ENCODE measurements at places on chromosomes 13 and 19.

DNA sequence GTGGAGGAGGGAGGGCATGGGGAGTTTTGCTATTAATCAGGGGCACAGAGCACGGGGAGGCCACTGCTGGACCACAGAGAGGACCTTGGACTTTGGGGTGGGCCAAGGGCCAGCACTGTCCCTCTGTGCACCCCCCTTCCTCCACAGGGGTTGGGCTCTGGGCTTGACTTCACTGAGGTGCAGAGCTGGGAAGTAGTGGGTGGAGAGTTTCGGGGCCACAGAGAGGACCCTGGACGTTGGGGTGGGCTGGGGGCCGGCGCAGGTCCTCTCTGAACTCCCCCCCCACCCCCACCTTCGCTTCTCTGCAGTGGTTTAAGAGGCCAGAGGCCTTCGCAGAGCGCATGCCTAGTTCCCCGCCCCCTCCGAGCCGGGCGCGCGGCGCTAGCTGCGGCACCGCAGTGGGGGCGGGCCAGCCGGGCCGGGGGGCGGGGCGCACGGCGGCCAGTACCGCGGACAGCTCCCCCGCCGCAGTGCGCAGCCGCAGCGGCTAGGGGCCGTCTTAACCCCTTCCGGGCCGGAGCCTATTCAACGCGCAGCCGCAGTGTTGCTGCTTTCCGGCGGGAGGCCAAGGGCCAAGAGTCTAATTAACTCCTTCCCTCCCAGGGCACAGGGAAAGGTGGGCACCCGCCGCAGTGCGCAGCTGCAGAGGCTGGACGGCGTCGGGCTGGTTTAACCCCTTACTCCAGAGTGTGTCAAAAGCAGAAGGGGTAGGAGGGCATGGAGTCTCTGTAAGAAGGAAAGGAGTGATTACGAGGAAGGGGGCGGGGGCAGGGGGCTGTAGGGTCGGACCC is 3.7 kb downstream of the KCNC3 start:
- DNase-seq = no peak

GRCh38 chr13:26440111-26440510 is 117.4 kb upstream of the WASF3 start:
- no peak for DNase-seq

GRCh38 chr13:80262051-80262695 is 78.8 kb downstream of the SPRY2 start:
- DNase-seq = no peak

DNA sequence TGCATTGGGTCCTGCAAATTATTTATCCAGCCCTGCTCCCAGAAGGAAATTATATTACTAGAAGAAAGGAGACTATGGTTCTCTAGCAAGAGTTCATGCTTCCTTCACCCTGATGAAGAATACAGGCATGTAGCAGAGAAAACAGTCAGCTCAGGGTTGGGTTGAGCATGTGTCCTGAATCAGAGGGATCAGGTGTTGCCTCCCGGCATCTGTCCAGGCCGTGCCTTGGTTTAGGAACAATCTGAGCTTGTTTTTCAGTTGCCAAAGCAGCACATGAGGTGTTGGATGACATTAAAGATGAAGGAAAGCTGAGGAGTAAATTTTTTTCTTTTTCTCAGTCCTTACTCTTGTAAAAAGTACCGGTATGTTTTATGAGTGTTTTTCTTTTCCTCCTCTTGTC is 62.0 kb downstream of the KL start:
- no peak for DNase-seq

GRCh38 chr19:35908010-35908441 is at the start of gene TYROBP:
TSS of gene TYROBP (minus strand) at chr19:35908295. CDS start at chr19:35908228, 67 bp downstream.
- no peak for DNase-seq

GRCh38 chr13:113186061-113186900 is 22.2 kb downstream of the PCID2 start:
- DNase-seq = no peak

- no peak for DNase-seq
Measured at GRCh38 chr19:33641261-33641660, 19.5 kb downstream of the CHST8 start.

DNA sequence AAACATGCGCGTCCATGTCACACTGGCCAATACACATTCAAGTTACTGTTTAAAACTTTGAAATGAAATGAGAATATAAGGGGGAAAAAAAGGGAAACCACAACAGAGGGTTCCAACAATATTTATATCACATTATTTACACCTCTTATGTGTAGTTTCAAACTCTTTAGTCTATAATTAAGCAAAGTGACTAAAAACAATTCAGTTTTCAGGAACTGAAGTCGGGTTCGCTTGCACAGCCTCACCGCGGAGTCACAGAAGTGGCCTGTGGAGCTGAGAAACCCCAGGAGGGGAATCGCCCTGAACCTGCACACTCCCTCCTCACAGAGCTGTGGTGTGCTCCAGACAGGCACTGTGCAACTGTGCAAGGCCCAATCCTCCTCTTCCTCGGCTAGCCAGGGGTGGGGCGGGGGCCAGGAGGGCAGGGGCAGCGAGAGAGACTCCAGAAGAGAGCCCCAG is 75.9 kb downstream of the STK24 start:
- no peak for DNase-seq

GRCh38 chr13:77510156-77510555 is 25.4 kb upstream of the SCEL start:
- no peak for DNase-seq

DNA sequence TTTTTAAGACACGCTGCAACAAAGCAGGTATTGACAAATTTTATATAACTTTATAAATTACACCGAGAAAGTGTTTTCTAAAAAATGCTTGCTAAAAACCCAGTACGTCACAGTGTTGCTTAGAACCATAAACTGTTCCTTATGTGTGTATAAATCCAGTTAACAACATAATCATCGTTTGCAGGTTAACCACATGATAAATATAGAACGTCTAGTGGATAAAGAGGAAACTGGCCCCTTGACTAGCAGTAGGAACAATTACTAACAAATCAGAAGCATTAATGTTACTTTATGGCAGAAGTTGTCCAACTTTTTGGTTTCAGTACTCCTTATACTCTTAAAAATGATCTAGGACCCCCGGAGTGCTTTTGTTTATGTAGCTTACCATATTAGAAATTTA is 1.2 kb downstream of the BRCA2 start:
- no peak for DNase-seq

- no peak for DNase-seq
Measured at GRCh38 chr13:58587183-58587582, 955.6 kb downstream of the PCDH17 start.

- no peak for DNase-seq
Measured at GRCh38 chr13:50923272-50923671, 13.7 kb downstream of the RNASEH2B start.

GRCh38 chr13:40666933-40667621 is 636 bp upstream of the FOXO1 start:
- DNase-seq = no peak

DNA sequence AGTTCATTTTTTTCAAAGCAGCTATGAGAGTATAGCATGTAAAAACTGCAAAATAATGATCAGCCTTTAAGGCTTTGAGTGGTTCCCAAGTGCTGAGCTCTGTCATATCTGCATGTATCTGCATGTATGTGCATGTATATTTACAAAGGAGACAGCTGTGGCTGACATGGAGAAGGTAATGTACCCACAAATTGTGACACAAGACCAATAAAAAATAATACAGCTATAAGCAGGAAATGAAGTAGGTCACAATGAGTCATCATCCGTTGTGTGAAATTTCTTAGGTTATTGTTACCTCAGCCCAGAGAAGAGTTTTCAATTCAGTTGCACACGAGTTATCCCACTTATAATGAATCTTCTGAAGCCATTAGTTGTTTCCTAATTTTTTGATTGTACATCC is 60.9 kb upstream of the MED4 start:
- no peak for DNase-seq

- no peak for DNase-seq
Measured at GRCh38 chr13:106205871-106206270, 329.6 kb downstream of the EFNB2 start.

DNA sequence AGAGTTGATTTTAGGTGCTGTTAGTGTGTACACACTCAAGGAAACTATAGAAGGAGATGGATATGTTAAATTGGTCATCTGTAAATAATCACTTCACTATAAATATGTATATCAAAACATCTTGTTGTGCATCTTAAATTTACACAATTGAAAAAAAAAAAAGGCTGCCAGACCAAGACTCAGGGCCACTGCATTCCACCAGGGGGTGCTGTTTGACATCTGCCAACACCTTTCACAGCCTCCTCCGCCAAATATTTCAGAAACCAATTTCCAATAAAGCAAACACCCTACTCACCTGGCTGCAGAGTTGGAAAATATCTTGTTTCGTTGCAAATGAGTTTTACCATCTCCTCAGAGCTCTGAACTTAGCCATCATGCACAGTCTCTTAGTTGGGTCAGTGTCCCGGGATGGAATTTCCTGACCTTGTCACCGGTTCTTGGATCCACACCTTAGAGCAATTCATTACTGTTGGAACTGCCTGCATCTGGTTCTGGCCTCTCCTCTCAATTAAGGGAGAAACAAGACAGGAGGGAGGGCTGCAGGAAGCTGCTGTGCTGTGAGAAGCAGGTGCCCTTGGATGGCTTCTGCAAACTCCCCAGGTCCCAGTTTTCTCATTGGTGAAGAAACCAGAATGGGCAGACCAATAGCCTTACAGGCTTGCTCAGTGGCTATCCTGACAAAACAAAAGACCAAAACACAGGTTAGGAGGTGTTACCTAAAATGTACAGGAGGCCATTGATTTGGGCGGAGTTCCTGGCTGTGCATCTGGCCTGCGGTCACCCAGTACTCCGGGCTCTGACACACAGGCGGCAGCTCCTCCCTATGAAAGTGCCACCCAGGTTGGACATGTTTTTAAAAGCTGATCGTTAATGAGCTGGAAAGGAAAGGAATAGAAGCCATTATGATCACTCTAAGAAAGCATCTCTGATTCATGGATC is 746.6 kb downstream of the UQCRFS1 start:
- no peak for DNase-seq
